DMS153 (cell line): ENCODE measurements at places on chromosomes 7 and 10.

- peak; percentile 90 for DNase-seq
These were observed 495.8 kb downstream of the PARD3 start for GRCh38 chr10:34319197-34319846.

DNA sequence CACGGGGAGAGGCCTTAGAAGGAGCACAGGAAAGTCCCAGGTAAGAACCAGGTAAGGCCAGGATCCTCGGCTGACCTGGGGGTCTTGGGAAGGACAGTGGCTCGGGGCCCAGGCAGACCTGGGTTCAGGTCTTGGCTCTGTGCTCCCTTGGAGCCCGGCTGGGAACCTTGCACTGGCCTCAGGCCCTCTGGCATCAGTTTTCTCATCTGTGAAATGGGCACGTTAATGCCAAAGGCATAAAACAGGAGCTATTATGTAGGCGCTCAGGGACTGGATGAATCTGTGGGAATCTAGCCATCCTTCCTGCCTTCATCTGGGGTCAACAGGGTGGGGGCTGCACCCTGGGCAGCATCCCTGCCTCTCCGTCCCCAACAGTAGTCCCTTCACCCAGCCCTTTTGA lies 8.3 kb upstream of the SLC29A4 start:
- DNase-seq: no peak

- DNase-seq: no peak
These were observed 149.4 kb upstream of the NPS start for GRCh38 chr10:127399668-127400067.

- peak; percentile 57 for DNase-seq
These were observed 6.5 kb upstream of the DENND2A start for GRCh38 chr7:140646931-140647647.

- no peak for DNase-seq
These were observed 823.8 kb downstream of the PCDH15 start for GRCh38 chr10:53977267-53977666.

- DNase-seq: no peak
These were observed 25.1 kb downstream of the GALNT11 start for GRCh38 chr7:152050547-152050971.

DNA sequence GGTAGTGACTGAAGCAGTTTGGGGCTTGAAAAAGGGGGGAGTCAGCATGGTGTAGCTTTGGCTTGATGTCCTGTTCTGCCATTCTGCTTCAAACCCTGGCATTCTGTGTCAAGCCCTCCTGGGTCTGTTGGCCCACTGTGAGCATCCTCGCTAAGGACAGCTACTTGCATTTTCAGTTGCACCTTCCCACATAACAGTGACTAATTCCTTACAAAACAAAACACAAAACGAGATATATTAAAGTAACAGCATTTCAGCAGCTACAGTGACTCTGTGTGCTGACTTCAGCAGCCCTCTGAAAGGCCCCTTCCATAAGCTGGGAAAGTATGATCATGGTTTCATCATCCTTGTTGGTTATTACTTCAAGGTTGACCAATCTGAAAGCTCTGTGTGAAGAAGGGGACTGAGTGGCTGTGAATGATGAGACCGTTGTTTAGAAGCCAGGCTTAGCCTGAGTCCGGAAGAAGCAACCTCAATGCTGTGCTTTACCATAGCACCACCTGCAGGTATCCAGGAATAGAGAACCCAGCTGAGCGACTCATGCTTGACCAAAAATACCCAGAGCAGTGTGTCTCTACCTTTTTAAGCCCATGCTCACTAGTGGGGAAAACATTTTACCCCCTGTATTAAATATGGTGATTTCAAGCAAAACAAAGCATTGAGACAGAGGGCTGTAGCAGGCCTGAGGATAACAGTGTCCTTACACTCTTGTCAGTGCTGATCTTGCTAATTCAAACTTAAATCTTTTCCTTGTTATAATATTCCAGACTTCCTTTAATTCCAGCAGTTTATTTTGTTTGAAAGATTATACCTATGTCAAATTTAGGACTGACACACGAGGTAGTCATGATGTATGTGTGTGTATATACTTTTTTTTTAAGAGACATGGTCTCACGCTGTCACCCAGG lies 42.6 kb upstream of the CC2D2B start:
- no peak for DNase-seq

- DNase-seq: no peak
These were observed 78.7 kb downstream of the PTPRN2 start for GRCh38 chr7:158508802-158509385.

GRCh38 chr10:3886641-3887251 lies 101.7 kb upstream of the KLF6 start:
- no peak for DNase-seq

DNA sequence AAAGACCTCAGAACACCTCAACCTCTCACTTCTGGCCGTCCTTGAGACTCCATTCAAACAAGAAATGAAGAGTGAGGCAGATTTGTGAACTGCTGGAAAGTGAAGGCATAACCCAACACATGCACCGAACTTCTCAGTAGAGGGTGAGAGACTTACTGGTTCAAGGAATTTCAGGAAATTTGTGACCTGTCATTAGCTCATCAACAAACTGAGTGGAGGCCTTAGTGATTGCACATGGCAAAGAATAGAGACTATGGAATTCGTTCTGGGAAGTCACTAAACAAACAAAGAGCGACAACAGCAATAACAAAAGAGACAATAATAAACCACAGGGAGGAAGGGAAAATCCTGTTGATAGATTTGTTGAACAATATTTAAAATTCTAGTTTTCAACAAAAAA lies 125.0 kb upstream of the AKR1E2 start:
- DNase-seq: no peak

- no peak for DNase-seq
These were observed 1.5 kb upstream of the AUTS2 start for GRCh38 chr7:69596723-69597277.

- DNase-seq: no peak
These were observed 140.3 kb downstream of the GPR85 start for GRCh38 chr7:112946350-112946749.

GRCh38 chr7:18235819-18236218 lies 208.2 kb upstream of the PRPS1L1 start:
- DNase-seq: no peak

GRCh38 chr10:76251841-76252671 lies 820.6 kb downstream of the LRMDA start:
- no peak for DNase-seq

DNA sequence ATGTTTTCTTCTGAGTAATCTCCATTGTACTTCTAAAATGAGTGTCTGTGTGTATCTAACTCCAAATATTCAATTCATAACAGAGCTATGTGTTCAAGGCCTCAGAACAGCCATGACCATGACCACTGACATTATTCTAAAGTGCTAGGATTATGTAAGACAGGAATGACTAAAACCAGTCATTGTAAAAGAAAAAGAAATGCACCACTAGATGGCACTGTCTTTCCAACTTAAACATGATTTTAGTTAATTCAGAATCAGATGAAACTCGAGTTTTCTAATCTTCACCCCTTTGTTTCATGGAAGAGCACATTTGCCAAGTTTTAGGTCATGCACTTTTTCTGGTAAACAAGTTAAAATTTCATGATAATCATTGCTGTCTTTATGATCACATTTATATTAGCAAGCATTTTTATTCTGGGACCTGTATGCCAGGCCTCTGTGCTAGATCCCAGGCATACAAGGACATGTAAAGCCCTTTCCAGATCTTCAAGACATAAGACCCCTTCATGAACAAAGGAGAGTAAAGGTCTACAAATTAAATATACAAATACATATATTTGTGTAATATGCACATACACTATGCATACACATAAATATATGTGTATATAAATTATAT lies 26.1 kb upstream of the RSU1 start:
- DNase-seq: peak; percentile 25

- no peak for DNase-seq
These were observed 211.5 kb downstream of the GPAM start for GRCh38 chr10:111972109-111972508.

DNA sequence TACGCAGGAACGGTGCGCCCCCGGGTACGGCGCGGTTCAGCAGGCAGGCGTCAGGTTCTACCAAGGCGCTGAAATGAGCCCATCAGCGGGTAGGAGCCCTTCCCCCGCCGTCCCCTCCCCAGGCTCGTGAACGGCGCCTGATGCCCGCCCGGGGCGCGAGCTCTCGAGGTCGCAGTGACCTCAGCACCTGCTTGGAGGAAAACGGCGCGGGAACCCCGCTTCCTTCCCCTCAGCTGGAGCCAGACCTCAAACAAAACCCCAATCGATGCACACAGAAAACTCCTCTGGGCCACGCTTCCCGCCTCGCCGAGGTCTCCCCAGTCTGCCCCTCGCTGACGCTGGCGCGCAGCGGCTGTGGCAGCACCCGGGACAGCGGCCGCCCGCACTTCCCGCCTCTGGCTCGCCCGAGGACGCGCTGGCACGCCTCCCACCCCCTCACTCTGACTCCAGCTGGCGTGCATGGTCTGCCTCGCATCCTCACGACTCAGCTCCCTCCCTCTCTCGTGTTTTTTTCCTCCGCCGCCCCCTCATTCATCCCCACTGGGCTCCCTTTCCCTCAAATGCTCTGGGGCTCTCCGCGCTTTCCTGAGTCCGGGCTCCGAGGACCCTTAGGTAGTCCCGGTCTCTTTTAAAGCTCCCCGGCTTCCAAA lies 514 bp upstream of the GAD2 start:
- DNase-seq: peak; percentile 3

- DNase-seq: no peak
These were observed 160.8 kb downstream of the LRMDA start for GRCh38 chr10:75592151-75592787.

GRCh38 chr10:114649217-114649903 lies 8.7 kb downstream of the ABLIM1 start:
- no peak for DNase-seq

DNA sequence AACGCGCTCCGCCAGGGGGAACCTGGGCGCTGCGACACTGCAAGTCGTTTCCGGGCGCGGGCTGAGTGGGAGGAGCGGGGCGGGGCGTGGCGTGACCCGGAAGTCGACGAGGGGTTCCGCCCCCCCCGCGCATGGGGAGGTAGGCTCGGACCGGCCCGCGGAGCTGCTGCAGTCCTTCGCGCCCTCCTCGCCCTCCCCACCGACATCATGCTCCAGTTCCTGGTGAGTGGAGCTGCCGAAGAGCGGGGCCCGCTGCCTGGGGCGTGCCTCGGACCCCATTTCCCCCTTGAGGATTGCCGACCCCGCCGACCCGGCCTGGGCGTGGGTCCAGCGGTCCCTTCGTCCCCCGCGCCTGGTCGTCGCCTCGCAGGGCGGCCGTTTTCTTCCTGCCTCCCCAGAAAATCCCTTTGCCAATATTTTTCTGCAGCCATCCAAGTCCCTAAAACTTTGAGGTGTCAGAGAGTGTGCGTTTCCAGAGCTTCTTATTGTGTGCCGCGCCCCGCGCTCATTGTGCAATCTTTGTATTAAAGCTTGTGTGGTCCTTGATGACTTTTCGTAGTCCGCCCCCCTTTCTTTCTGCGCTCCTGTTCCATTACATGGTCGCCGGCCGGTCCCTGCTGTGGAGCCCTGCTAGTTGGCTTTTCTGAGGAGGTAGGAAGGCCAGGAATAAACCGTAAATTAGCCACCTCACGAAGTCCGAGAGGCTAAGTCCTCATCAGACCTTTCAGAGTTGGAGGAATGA lies at the start of gene STMP1:
STMP1 (plus strand) TSS at position 142 of the 742 bp plus-strand sequence.
- DNase-seq: peak; percentile 85
